Activated CD4-positive, alpha-beta T cell treated with anti-CD3 and anti-CD28 coated beads for 4 hours (primary cell): ENCODE measurements at places on chromosomes 12 and 14.

DNA sequence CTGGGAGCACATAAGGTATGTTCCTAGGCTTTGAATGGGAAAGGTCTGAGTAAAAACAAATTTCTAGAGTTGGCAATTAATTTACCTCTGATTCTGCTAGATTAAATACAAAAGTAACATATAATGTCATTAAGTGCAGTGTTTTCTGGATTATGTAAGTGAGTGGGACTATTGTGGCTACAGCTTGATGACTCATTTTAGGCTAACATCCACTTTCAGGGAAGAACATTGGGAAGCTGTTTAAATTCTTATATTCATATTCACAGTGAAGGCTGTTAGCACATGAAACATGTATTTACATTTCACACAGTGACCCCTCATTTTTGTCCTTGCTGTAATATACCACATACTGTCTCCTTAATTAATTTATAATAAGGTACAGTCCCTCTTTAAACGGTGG lies 13.2 kb upstream of the BMAL2 start:
- no peak for DNase-seq

GRCh38 chr12:128076188-128076587 lies 190.8 kb upstream of the TMEM132C start:
- DNase-seq = no peak

DNA sequence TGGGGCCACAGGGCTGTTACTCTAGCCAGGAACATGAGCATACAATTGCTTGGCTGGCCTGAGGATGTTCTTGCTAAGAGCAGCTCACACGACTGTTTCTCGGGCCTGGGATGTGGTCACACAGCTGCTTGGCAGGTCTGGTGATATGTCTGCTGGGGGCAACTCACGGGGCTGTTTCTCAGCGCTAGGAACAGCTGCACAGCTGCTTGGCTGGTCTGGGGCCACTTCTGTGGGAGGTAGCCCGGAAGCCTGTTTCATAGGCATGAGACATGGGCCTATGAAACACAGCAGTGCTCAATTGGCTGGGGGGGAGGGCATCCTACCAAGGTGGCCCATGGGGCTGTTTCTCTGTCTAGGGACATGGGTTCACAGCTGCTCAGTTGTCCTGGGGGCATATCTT lies 73.4 kb upstream of the DDHD1 start:
- no peak for DNase-seq

GRCh38 chr12:95608252-95609033 lies 57.2 kb upstream of the USP44 start:
- DNase-seq = no peak

GRCh38 chr12:119432949-119433348 lies 98.4 kb downstream of the CCDC60 start:
- no peak for DNase-seq

GRCh38 chr12:70549340-70550179 lies 87.7 kb downstream of the PTPRB start:
- DNase-seq = no peak

DNA sequence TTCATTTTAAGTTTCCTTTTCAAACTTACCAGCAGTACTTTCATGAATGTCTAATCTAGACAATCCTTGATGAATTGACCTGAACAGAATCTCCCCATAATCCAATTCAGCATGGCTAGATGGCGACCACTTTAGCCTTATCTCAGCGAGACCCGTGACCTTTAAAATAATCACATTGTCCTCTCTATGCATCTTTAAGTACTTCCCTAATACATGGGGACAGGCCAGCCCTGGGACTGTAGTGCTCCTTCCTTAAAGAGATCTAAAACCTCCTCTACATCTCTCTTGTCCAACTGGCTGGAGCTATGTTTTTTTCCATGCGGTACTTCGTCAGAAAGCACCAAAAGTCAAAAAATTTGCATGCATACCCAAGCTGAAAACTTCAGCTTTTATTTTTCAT lies 746.0 kb downstream of the VRK1 start:
- DNase-seq = no peak

DNA sequence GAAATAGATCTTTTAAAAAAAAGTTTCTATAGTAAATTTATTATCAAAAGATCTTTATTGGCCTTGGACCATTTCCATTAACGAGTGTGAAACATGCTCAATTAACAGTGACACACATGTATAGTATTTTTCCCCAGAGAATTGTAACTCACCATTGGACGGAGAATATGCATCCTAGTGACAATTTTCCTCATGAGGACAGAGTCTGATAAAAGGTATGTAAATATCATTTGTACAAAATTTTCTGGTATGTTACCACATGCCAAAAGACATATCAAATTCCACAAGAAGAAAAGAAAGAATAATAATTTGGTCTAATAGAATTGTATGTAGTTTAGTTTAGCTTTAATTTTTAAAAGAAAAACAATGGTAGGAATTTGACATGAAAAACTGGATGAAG lies 1096.0 kb upstream of the FLRT2 start:
- DNase-seq = no peak

- DNase-seq = no peak
Measured at GRCh38 chr12:69024413-69024812, 91.4 kb upstream of the CPM start.

GRCh38 chr12:74644681-74645080 lies 107.0 kb downstream of the ATXN7L3B start:
- no peak for DNase-seq

DNA sequence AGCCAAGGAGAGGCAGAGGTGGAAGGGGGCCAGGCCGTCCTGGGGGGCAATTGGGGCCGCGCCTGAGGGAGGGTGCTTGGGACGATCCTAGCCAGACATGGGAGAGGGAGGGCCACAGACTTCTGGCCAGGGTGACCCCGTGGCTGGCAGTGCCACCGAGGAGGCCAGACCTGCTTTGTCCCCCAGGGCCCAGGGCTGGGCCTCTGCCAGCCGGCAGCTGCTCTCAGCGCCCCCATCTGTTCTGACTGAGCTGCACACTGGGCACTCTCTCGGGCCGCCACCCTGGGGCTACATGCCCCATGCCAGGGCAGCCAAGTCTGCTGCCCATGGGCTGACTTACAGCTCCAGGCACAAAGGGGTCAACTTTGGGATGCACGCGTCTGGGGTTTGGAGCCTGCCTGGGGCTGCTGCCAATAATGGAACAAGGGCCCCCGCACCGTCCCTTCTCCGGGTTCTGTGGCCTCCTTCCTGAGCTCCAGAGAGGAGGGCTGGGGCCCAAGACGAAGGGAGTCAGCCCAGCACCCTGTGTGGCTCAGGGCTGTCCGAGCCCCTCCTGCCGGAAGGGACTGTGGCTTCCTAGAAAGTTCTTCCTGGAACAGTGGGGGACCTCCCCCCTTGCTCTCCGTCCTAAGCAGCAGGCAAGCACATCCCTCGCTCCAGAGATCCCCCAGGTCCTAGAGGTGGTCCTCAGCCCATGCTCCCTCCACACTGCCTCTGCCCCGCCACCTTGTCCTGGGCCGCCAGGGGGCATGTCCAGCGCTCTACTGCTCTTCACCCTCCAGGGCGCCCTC lies 1.1 kb downstream of the ADSS1 start:
- DNase-seq = no peak

DNA sequence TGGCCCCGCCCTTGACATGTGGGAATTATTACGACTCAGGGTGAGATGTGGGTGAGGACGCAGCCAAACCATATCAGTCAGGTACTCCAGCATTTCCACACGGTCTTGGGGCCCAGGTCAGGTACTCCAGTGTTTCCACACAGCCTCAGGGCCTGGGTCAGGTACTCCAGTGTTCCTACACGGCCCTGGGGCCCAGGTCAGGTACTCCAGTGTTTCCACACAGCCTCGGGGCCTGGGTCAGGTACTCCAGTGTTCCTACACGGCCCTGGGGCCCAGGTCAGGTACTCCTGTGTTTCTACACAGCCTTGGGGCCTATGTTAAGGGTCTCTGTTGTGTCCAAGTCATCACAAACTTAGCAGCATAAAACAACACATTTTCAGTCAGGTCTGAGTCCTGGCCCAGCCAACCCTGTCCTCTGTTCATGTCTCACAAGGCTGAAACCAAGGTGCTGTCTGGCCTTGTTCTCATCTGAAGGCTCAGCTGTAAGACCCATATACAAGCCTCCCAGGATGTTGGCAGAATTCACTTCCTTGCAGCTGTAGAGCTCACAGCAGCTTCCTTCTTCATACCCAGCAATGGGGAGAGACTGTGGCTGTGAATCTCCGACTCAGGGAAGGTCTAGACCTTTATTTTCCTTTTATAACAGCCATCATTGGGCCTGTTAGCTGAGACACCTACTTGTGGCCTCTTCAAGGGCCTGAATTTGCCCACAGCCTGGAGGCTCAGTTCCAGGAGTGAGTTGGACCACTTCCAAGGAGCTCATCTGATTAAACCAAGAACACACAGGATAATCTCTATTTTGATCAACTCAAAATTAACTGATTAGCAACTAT lies 107.6 kb upstream of the SFSWAP start:
- no peak for DNase-seq

DNA sequence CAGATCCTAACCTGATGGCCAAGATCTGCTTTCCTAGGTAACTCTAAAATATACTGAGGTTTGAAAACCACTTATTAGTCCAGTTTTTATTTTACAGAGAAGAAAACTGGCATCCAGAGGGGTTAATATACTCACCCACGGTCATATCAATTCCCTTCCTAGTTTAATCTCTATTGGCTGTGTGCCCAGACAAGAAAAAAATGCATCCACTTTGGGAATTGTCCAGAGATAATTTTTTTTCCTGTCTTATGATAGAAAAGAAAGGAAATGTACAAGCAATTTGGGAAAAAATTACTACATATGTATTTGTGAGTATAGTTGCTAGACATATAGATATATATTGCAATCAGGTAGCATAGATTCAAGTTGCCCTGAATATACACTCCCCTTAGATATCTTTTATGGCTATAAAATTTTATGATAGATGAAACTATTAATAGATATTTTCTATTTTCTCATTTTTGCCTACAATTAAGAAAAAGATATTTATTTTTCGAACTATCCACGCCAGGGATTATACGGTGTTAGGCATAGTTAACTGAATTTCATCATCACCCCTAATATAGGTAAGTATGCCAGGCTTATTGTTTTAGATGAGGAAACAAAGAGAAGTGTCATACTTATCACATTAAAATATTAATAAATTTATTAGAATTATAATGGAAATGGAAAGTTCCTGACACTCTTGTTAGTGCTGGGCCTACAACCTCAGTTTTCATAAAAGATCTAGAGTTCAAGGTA lies 100.5 kb upstream of the SLC38A2 start:
- no peak for DNase-seq

GRCh38 chr12:88860851-88861250 lies 280.6 kb upstream of the KITLG start:
- no peak for DNase-seq

- no peak for DNase-seq
Measured at GRCh38 chr14:55889124-55889523, 229.1 kb upstream of the PELI2 start.

DNA sequence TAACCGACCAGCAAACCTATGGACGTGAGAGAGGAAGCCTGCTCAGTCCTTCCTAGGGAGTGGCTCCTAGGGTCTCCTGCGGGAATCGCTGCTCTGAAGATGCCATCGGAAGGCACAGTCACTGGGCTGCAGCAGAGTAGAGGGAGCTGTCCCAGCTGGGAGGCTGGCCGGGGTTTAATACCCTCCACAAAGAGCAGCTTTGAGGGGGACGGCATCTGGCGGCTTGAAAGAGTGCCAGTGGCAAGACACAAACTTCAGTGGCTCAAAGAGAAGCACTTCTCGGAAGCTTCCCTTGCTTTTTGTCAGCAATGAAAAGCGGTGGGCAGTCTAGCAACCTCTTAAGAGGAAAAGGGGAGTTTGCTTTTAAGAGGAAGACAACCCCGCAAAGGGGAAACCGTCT lies 114.6 kb downstream of the TMEM132C start:
- no peak for DNase-seq

DNA sequence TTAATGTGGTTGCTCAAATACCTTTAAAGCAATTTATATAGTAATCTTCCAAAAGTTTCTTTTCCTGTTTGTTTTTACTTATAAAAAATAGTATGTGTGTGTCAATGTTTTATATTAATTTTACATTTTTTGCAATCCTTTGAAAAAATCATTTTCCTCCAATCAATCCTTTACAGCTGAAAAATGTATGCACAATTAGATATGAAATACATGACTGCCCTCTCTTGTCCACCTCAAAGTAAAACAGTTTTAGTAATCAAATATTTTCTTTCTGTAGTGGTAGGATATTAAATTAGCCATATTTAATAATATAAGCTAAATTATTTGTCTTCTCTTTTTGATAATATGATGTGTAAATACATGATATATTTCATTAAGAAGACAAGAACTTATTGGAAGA lies 269.9 kb downstream of the ADAMTS20 start:
- DNase-seq = no peak

DNA sequence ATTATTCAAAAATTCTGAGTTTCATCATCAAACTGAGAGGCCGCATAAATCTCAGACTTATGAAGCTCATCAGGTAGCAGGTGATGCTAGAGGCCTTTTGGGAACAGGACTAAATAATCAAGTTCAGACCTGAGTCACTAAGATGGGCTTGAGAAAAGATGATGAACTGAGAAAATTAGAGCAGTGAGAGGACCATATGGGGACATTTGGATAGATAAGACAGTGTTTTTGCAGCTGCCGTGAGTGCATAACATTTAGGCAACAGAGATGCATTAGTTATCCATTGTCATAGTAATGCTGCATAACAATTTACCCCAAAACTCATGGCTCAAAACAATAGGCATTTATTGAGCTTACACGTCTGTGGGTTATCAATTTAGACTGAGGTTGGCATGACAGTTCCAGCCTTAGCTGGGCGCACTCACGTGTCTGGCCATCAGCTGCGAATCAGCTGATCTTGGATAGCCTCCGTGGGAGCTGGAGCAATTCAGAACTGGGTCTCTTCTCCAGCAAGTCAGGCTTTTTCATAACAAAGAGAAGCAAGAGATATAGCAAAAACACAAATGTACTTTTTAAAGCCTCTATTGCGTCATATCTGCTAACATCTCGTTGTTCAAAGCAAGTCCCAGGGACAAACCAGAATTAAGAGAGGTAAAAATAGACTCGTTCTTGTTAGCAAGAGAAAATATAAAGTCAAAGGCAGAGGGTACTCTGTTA lies 72.8 kb downstream of the CAPZA3 start:
- no peak for DNase-seq

DNA sequence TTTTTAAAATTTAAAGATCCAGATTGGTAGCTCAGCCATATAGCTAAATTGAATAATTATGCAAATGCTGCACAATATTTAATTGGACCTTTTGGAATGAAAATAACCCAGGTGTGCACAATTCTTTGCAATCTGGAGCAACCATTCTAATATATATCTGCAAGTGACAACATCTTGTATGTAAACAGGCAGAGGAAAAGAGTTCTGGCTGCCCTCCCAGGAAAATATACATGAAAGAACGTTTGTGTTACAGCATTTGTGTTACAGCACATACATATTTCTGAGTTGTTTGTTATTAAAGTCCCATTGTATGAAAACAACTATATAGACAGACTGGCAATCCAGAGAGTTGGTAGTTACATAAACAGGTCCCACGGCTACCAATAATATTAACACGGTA lies 377.5 kb downstream of the DIO2 start:
- DNase-seq = no peak

DNA sequence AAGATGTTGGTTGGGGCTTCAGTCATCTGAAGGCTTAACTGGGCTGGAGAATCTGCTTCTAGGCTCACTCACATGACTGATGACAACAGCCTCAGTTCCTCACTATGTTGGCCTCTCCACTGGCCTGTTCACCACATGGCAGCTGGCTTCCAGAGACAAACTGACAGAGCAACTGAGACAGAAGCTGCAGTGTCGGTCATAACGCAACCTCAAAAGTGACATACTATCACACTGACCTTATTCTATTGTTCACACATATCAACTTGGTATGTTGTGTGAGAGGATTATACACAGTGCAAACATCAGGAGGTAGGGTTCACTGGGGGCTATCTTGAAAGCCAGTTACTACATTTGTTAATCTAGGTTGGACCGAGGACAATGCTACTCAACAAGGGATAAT lies 92.9 kb downstream of the PAWR start:
- DNase-seq = no peak
